Right atrium auricular region (tissue), 2 donors: ENCODE measurements at places on chromosomes 7 and 10. TPM values are rescaled to one million over a fixed set of nuclear protein-coding genes. Genes with fewer than 3 reads are reported as not detected.

Gene RUFY2
- 11.0 TPM for total RNA-seq

Gene TET1
- total RNA-seq, result 2.4 TPM

Gene FBH1
- total RNA-seq, result 68.7 TPM

Gene EPO
- not detected for total RNA-seq

- DNase-seq, result no peak
Observed at GRCh38 chr7:135665042-135665441, 2.7 kb downstream of the STMP1 start.
